Tibial artery (tissue), 4 donors: ENCODE measurements at places on chromosomes 6 and 20.

- no peaks in the 10 kb centered on the region for H3K27me3 ChIP-seq
- H3K4me3 ChIP-seq, result no peak overlapping the region
- H3K4me1 ChIP-seq, result peaks cover 5% of the 10 kb centered on the region
- H3K36me3 ChIP-seq, result peaks cover 64% of the 10 kb centered on the region
Measured at GRCh38 chr20:36784900-36785299, 11.3 kb upstream of the DSN1 start.

- DNase-seq, result no peak
- no peaks in the 10 kb centered on the region for H3K36me3 ChIP-seq
- H3K27ac ChIP-seq, result no peak overlapping the region
- H3K27me3 ChIP-seq, result no peaks in the 10 kb centered on the region
Measured at GRCh38 chr20:59429396-59429795, 129.0 kb downstream of the EDN3 start.

DNA sequence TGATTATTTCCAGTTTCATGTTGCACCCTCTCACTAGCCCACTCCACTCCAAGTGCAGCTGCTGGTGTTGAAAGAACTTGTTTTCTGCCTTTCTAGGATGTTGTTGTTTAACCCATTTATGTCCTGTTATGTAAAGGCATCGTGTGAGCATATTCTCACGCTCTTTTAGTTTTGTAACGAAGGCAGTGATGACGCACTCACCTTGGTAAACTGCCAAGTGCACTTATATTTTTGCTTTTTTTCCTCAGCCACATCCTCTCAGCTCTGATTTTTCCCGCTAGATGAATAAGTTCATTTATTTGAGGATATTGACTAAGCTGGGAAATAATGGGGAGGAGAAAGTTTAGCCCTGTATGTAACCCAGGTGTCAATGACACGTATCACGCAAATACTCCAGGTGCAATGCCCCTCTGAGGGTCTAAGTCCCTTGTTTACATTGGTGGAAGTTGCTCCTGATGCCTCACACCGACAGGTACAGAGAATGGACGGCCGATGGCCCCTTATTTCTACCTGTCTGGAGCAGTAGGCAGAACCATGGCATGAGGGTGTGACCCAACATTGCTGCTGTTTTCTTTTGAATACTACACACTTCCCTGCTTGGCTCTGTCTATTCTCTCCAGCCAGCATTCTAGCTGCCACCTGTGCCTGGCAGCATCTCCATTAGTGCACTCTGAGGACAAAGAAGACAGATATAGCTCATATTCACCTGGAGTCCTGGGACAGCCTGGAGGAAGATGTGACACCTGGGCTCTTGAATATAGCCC, 132.7 kb upstream of the SLC24A3 start:
- no peaks in the 10 kb centered on the region for H3K4me1 ChIP-seq
- no peak for DNase-seq
- H3K27me3 ChIP-seq, result no peaks in the 10 kb centered on the region

GRCh38 chr20:37131486-37131885, 35.7 kb upstream of the RBL1 start:
- no peak for DNase-seq
- H3K36me3 ChIP-seq, result no peaks in the 10 kb centered on the region
- H3K4me3 ChIP-seq, result no peak overlapping the region

DNA sequence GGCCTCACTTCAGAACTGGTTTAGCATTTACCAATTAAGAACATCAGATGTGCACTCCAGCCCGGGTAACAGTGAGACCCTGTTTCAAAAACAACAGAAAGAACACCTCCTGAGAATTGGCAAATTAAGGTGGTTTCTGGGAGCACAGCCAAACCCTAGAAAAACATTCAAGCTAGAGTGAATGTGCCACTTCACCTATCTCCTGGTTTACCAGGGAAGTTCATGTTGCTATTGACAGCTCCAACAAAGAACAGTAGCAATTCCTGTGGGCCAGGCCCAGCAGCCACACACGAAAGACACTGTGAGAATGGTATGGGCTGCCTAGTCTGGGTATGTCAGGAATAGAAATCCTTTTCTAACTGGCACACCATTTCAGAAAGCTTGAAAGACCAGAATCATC, 4.9 kb downstream of the POLR1C start:
- peaks cover 33% of the 10 kb centered on the region for H3K36me3 ChIP-seq
- no peak overlapping the region for H3K27ac ChIP-seq
- H3K4me3 ChIP-seq, result no peak overlapping the region

DNA sequence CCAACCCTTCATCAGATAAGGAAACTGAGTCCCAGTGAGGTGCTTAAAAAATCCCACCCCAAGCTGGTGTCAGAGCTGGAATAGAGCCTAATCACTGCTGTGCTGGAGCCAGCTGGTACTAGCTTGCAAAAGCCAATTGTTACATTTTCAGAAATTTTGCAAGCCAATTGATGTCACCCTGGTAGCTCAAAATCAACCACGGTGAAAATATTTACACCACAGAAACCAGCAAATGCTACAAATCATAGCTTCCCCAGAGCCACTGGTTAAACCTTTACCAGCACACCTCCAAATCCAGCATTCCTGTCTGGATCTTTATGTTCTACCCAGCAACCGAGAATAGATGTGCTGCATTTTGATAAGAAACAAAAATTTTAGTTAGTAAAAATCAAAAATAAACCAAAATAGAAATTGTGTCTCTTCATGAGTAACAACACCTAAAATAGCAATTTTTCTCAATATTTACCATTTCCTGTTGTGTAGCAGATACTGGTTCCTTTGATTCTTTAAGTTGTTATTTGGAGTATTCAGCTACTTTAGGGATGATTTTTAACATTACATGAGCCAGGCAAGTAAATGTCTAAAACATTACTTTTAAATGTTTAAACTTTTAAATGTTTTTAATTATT, 7.2 kb upstream of the LCA5 start:
- peaks cover 27% of the 10 kb centered on the region for H3K4me1 ChIP-seq
- peak overlapping the region; percentile 68 for H3K27ac ChIP-seq
- no peaks in the 10 kb centered on the region for H3K36me3 ChIP-seq

DNA sequence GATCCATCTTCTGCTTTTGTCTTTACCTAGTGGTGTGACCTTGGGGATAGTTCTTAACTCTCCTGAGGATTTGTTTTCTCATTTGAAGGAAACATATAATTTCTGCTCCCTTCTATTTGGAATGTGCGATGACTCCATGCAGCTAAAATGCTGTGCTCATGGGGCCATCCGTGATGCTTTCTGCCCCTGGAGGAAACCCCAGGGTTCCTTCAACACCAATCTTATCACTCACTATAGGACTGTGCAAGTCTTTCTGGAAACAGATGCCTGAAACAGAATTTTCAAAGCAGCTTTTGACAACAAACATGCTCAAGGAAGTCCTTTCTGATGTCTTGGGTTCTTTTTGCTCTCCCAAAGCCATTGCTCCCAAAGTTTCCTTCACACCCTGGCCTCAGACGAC, 128.8 kb upstream of the GGTLC1 start:
- H3K36me3 ChIP-seq, result no peaks in the 10 kb centered on the region
- H3K4me3 ChIP-seq, result no peak overlapping the region
- H3K27ac ChIP-seq, result no peak overlapping the region
- H3K4me1 ChIP-seq, result no peaks in the 10 kb centered on the region

DNA sequence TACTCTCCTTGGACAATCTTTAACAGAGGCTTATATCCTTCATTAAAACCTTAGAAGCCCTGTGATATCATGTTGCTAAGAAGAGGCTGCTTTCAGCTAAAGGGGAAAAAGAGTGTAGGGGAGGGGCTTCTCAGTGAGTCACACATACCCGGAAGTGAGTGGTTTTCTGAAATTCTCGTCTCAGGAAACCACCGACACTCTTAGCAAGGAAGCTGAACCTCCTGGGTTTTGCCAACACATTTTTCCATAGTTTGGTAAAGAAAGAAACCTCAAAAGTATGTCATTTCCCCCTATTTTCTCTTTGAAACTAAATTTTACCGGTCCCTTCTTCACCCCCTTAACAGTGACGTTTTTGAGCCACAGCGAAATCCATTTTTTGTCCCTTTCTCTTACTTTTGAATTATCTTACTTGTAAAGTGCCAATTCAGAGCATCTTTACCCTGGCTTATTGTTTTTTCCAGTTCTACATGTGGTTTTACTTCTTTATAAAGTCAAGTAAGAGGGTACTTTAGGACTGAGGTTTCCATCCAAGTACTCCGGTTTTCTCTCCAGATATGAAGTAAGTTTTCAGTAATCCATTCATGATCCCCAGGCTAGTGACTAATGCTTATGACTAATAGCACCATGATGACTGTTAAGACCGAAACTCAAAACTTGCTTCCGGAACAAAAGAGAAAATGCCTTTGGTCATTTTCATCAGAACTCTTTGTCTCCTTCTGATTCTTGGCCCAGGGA, 219.3 kb downstream of the ARHGAP18 start:
- H3K27me3 ChIP-seq, result no peaks in the 10 kb centered on the region
- peak overlapping the region; percentile 71 for H3K27ac ChIP-seq
- peak; percentile 60 for DNase-seq
- H3K4me1 ChIP-seq, result peaks cover 18% of the 10 kb centered on the region

- H3K36me3 ChIP-seq, result no peaks in the 10 kb centered on the region
- H3K27me3 ChIP-seq, result no peaks in the 10 kb centered on the region
- no peak overlapping the region for H3K4me3 ChIP-seq
- DNase-seq, result no peak
- H3K27ac ChIP-seq, result no peak overlapping the region
Measured at GRCh38 chr6:104682722-104683643, 176.7 kb downstream of the HACE1 start.

- H3K36me3 ChIP-seq, result no peaks in the 10 kb centered on the region
- H3K4me3 ChIP-seq, result no peak overlapping the region
- H3K27ac ChIP-seq, result no peak overlapping the region
- H3K4me1 ChIP-seq, result no peaks in the 10 kb centered on the region
Measured at GRCh38 chr20:4533368-4534133, 188.2 kb upstream of the PRND start.

GRCh38 chr6:91273729-91274128, 686.9 kb upstream of the MAP3K7 start:
- no peak overlapping the region for H3K27ac ChIP-seq
- H3K4me1 ChIP-seq, result no peaks in the 10 kb centered on the region
- H3K27me3 ChIP-seq, result no peaks in the 10 kb centered on the region
- H3K36me3 ChIP-seq, result no peaks in the 10 kb centered on the region

DNA sequence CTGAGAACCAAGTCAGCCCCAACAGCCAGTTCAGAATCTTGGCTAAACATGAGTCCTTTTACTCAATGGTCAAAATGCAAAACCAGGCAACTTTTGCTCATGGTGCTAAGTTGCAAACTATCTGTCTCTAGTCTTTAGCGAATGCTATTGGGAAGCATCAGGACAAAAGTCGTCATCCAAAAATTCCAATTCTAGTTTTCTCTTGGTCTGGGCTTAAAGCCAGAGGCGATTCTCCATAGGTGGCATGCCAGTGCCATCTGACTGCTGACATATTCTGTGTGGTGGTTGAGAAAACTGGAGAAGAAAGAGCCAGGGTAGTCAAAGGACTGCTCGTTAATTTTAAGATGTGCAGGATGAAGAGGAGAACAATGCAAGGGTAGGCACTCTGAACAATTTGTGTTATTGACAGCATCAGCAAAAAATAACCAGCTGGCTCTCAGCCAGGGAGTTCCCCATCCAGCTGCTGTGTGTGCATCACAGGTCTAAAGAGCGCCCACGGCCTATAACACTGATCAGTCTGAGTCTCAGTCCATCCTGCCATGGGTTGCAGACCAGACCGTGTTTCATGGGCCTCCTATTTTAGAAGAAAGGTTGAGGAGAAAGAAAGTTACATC, 313.6 kb downstream of the ALDH8A1 start:
- no peak overlapping the region for H3K4me3 ChIP-seq
- no peak overlapping the region for H3K27ac ChIP-seq
- no peaks in the 10 kb centered on the region for H3K4me1 ChIP-seq
- H3K36me3 ChIP-seq, result no peaks in the 10 kb centered on the region

DNA sequence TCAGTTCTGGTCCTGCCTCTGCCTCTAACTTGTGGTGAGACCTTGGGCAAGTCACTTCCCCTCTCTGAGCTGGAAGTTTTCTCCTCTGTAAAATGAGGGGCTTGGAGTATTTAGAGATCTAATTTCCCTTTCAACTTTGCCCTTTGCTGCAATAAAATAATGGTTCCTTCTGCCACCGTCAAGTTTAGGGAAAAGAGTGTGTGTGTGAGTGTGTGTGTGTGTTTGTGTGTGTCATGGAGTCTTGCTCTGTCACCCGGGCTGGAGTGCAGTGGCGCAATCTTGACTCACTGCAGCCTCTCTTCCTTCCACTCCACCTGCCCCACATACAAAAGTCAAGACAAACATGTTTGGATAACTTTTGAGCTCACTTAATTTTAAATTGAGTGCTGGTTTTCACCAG, 39.2 kb upstream of the PIM1 start:
- no peaks in the 10 kb centered on the region for H3K36me3 ChIP-seq
- peaks cover 47% of the 10 kb centered on the region for H3K4me1 ChIP-seq
- peak overlapping the region; percentile 31 for H3K4me3 ChIP-seq

DNA sequence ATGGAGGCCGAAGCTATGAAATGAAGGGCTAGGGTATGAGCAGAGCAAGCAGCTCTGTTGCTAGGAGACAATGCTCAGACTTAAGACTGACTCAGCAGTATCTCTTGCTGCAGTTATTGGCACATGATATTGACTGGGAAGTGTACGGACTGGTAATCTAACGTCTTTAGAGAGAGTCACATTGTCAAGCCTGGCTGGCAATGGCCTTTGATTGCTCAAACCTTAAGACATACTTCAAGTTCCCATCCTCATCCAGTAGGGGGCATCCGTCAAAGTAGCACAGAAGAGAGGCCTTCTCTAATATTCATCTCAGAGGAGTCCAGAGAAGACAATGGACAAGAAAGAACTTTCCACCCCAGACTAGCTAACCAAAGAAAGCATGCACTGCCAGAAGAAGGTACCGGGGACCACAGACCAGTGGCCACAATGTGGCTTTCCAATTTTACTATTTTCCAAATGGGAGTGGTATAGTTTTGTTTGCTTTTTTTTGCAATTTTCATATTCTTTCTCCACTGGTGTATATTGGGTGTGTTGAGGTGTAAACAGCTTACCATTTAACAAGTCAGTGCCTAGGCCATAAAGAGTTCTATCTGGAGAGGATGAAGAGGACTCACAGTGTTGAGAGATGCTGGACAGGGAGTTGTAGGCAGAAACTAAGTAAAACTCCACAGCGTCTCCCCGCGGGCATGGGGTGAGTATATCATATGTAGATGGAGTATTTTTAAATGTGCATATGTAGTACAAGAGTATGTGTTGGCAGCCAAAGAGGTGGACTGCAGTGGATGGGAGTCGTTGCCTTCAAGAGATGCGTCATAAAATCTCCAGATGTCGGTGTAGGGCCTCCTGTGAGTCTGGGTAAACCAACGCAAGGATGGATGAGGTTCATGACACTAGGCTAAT, 36.7 kb downstream of the LRFN2 start:
- H3K27me3 ChIP-seq, result no peaks in the 10 kb centered on the region
- no peak overlapping the region for H3K4me3 ChIP-seq
- H3K36me3 ChIP-seq, result no peaks in the 10 kb centered on the region
- no peaks in the 10 kb centered on the region for H3K4me1 ChIP-seq
- DNase-seq, result no peak

DNA sequence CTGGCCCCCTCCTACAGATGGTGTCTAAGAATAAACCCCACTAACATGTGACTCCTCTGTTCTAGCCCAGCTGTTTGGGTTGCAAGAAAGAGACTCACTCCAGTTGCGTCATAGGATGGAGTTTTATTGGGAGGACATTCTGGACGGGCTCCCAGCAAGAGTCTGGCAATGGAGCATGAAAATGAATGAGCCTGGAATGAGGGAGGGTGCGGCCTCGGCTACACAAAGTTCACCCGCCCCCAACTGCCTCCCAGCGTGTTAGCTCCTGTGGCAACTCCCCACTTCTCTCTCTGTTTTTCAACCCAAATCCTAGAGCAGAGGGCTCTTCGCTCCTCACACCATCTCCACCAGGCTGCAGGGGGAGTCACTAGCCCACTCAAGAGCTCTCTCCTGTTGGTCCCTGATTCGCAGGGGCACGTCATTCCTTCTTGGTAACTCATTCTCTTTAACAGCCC, 5.1 kb upstream of the ADAM33 start:
- H3K4me1 ChIP-seq, result peaks cover 12% of the 10 kb centered on the region
- no peaks in the 10 kb centered on the region for H3K36me3 ChIP-seq
- peak overlapping the region; percentile 65 for H3K27ac ChIP-seq
- DNase-seq, result peak; percentile 92
- H3K27me3 ChIP-seq, result no peaks in the 10 kb centered on the region
- H3K4me3 ChIP-seq, result no peak overlapping the region
